ENCODE measurements at places on chromosomes 7 and 10.

- no peak for DNase-seq
Measured at GRCh38 chr10:20551761-20552160, 345.4 kb downstream of the NEBL start.

GRCh38 chr7:2707481-2707880 lies 19.5 kb downstream of the AMZ1 start:
- no peak for DNase-seq

GRCh38 chr10:103733045-103733419 lies 122.3 kb downstream of the SH3PXD2A start:
- DNase-seq = no peak

- no peak for DNase-seq
Measured at GRCh38 chr10:114795039-114795438, 26.5 kb upstream of the FHIP2A start.

DNA sequence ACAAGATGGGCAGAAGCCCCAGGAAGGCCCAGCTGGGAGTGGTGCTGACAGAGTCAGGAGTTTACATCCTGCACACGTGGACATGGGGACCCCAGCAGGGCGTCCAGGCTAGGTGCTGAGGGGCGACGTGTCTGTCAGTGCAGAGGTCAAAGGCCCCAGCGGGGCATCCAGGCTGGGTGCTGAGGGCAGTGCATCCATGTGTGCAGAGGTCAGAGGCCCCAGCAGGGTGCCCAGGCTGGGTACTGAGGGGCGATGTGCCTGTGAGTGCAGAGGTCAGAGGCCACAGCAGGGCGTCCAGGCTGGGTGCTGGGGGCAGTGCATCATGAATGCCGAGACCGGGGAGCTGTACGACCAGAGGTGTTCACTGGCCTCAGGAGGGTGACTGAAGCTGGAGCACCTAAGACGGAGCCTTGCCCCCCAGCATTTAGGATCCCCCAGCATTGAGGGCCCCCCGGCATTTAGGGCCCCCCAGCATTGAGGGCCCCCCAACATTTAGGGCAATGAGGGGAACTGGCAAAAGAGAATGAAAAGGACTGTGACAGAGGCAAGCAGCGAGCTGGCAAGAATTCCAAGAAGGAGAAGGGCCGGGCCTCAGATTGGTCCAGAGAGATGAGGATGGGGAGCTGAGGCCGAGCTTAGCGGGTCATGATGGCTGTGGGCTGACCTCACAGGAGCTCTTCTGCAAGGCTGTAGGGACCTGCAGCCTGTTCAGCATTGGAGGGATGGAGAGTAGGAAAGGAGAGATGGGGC lies 474.9 kb downstream of the PTPRN2 start:
- DNase-seq = no peak

GRCh38 chr7:129069021-129069420 lies 14.1 kb upstream of the TNPO3 start:
- no peak for DNase-seq

DNA sequence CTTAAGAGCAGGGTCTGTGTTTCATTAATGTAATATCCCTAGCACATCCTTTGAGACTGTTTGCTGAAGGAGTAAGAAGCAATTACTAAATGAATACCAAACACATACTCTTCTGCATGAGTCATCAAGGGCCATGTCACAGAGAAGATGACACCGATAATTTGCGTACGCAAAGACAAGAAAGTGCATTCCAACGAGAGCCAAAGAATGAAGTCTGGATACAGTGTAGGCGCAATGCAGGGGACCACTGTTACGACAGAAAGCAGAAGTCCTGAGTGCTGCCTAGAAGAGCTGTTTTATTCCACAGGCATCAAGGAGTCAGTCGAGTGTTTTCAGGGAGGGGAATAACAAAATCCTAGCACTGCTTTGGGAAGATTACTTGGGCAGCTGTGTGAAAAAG lies 62.7 kb downstream of the VPS41 start:
- no peak for DNase-seq

DNA sequence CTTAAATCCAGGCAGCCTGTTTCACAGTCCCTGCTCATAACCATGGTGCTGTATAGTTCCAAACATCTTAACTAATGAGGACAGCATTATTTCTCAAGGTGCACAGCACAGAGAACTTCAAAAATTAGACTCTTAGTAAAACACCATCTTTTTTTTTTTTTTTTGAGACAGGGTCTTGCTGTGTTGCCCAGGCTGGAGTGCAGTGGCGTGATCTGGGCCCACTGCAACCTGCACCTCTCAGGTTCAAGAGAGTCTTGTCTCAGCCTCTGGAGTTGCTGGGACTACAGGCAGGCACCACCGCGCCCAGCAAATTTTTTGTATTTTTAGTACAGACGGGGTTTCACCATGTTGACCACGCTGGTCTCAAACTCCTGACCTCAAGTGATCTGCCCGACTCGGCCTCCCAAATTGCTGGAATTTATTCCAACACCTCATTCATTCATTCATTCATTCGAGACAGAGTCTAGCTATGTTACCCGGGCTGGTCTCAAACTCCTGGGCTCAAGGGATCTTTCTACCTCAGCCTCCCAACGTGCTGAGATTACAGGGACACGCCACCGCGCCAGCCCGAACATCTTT lies 507 bp upstream of the TMEM254 start:
- DNase-seq = no peak

DNA sequence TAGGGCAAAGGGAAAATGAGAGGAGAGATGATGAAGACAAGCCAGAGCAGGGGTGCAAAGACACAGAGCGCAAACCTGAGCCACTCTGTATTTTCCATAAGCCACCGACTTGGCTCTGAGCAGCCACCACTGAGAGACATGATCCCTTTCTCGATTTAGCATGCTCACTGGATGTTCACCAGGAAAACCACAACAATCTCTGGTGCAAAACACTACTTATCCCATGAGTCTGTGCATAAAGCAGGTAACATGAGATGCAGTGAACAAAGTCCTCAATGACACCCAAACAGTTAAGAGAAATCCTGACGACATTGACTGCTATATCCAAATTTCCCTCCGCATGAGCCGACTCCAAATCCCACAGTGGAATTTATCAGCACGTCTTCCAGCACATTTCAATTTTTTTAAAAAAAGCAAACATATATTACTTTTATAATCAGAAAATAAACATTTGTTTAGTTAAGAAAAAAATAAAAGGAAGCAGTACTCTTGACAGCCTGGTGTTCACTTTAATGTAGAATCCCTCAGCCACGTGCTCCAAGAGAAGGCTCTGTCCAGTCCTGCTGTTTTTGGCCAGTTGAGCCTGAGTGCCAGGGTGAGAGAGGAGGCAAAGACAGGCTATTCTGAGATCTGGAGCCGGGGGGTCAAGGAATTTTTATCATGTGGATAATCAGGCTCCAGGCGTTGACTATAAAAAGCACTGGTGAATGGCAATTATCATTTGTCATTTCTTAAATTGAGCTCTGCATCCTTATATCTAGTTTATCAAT lies 238.4 kb downstream of the KCNMA1 start:
- DNase-seq = no peak

DNA sequence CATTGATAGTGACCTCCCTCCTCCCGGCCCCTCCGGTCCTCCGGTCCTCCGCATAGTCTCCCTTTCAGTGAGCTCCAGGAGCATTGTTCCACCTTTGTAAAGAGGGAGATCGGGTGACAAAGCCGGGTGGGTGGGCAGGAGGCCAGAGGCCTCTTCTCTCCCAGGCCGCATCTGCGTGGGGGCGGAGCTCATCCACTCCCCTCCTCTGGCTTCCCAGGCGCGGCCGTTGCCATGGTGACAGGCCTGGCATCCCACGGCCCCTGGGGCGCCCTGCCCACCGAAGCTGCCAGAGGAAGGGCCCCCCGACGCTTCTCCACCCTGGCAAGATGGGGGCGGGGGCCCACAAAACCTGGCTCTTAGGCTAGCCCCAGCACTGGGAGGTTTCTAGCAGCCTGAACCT lies 4.4 kb upstream of the FZD9 start:
- DNase-seq = no peak

DNA sequence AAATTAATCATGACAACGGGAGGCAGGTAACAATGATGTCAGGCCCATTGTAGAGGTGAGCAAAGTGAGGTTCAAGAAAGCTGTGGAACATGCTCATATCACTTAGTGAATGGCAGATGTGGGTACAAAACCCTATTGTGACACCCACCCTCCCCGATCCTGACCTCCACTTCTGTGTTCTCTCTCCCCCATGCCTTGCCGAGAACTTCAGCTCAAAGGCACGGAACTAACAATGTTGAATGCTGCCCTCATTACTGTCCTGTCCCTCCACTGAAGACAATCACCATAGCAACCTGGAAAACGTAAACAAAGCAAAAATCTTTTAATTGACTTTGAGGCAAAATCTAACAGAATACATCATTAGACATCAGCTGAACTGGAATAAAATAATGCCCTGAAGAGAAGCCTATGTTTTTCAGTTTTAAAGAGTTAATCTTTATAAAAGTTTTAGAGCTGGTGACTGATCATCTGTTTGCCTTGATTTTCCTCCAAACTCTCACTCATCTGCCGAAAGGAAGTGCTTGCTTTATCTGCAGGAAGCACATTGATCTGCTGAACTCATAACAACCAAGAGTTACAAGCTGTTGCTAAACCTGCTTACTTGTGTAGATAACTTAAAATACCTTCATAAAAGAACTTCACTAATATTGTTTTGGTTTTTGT lies 133.6 kb downstream of the CUBN start:
- DNase-seq = peak; percentile 36

- DNase-seq = no peak
Measured at GRCh38 chr10:71302874-71303568, 16.0 kb upstream of the SLC29A3 start.

GRCh38 chr10:85045046-85045445 lies 716.7 kb downstream of the CCSER2 start:
- no peak for DNase-seq

GRCh38 chr10:101773923-101774588 lies 1.9 kb downstream of the FGF8 start:
- DNase-seq = no peak

DNA sequence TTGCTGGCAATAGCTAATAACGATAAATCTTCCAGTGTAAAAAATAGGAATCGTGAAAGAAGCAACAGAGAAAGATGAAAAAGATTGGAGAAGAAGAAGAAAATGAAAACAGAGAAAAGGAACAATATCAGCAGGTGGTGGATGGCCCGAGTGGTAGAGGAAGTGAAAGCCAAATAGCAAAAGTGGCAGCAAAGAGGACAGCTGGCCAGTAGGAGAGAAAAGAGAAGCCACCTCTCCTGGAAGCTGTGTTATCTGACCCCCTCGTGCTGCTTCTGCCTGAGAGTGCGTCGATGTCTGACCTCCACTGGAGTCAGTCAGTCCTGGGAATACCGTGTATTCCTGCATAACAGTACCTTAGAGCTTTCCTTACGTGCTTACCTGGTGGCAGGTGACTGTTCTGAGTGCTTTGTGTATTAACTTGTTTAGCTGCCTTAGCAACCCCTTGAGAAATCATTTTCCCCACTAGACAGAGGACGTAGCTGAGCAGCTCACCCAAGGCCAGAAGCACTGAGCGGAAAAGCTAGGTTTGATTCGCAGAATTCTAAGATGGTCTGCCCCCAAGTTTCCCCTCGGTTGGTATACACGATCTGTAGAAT lies 88.3 kb downstream of the CHN2 start:
- no peak for DNase-seq

DNA sequence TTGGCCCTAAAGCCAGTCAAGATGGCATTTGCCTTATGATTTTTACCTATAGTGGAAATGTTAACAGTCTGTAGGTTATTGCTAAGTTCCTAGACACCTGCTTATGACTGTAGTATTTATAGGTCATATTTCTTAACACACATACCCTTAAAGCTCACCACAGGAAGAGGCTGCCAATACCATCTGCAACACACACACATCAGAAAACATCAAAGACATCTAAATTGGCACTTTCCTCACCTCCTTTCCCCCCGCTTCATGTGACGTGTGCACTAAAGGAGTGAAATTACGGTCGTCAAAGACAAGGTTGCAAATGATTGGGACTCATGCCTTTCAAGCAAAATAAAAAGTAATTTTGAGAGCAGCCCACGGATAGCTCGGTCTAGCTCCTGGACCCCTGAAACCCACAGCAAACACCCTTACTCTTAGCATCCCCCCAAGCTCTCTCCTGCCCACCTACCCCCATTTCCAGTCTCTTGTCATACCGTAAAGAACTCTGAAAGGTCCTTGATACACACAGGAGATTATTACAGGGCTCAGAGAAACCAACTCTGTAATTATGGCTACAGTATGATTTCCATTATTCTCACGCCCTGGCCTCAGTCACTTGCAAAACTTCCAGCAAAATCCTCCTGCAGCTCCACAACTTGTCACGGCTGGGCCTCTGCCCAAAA lies 90.5 kb downstream of the PLXNA4 start:
- peak; percentile 61 for DNase-seq

Data from CD4-positive, alpha-beta T cell treated with Interleukin-1 beta for 1 hour (primary cell).